ENCODE measurements at places on chromosomes 13 and 19.

DNA sequence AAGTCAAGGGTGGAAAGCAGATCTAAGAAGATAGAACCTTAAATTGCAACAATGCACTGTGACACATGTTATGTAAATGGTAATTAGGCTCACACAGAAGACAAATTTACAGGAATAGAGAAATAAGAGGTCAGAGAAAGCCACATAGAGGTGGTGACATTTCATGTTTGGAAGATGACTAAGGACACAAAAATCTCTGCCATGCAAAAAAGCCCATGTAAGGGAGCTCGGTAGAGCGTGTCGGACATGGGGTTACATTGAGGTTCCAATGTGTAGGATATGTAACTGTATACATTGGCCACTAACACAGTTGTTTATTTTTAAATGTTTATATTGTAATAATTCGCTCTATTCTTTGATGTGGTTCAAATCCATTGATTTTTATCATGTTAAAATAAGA is 33.7 kb downstream of the SUGT1 start:
- DNase-seq = no peak

DNA sequence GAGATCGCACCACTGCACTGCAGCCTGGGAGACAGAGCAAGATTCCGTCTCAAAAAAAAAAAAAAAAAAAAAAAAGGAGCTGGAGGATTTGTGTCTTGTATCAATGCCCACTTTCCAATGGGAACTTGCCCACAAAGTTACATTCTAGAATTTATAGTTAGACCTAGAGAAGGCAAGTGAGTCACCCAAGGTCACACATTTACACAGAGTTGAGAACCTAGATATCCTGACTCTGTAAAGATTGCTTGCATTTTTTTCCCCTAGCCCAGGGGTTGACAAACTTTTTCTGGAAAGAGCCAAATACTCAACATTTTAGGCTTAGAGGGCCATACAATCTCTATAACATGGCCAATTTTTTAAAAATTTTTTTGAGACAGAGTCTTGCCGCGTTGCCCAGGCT is 7.7 kb upstream of the BRD4 start:
- no peak for DNase-seq

DNA sequence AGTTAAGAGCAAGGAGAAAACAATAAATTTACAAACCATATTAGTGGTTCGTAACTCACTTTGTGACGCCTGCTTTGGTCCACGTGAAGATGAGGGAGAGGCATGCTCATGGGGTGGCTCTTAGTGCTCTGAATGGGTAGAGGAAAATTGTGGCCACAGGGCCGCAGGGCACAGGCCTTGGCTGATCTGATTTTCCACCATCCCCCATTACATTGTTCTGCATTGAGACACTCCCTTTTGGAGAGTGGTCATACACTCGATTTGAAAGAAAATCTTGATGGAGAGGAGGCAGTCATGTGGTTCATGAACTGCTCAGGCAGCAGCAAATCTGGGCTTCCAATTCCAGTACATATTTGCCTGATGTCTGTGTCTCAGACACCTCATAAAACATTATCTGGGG is 815.2 kb downstream of the UQCRFS1 start:
- DNase-seq = no peak

DNA sequence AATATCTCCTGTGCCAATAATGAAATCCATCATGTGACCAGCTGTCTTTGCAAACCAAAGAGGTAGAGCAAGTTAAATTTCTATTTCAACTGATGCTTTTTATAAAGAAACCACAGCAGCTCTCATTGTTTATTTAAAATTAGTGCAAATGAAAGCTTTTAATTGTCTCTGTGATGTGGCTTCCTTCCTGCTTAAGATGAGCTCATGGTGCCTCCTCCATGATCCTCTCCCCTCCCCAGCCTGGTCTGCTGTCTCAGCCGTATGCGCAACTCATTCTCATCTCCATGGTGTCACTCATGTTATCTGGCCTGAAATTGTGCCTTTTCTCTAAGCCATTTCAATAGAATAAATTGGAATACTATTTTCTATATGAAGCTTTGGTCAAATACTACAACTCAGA is 270.6 kb downstream of the FGF14 start:
- DNase-seq = no peak

GRCh38 chr13:97332742-97333141 is 101.2 kb upstream of the RAP2A start:
- DNase-seq = no peak

- no peak for DNase-seq
Observed at GRCh38 chr13:98913741-98914140, 64.1 kb downstream of the DOCK9 start.

Measured in esophagus squamous epithelium (tissue), 5 donors.